Cardiac muscle cell (in vitro differentiated cells and primary cell): ENCODE measurements at places on chromosomes 12 and 14. TPM values are rescaled to one million over a fixed set of nuclear protein-coding genes. Genes with fewer than 3 reads are reported as not detected.

GRCh38 chr14:68683326-68683725 lies 109.5 kb downstream of the ZFP36L1 start:
- no peaks in the 10 kb centered on the region for H3K36me3 ChIP-seq
- peaks cover 34% of the 10 kb centered on the region for H3K4me1 ChIP-seq
- no peak overlapping the region for H3K4me3 ChIP-seq
- no peaks in the 10 kb centered on the region for H3K27me3 ChIP-seq
- no peak for DNase-seq

The TAS2R20 gene
- 0.49 and 3.6 TPM in 2 replicates for total RNA-seq

DNA sequence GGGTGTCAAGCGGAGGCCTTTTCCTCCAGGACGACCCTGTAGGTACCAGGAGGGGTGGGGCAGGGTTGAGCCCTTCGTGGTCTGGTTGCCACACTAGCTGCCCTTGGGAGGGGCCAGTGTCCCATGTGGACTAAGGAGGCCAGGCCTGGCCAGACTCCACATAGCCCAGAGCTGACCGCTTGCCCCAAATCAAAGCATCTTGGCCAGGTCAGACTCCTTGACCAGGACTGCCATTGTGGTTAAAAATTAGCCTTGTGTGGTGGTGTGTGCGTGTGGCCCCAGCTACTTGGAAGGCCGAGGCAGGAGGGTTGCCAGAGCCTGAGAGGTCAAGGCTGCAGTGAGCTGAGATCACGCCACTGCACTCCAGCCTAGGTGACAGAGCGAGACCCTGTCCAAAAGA lies 24.8 kb downstream of the ALDH2 start:
- peaks cover 34% of the 10 kb centered on the region for H3K36me3 ChIP-seq
- H3K4me3 ChIP-seq = no peak overlapping the region

DNA sequence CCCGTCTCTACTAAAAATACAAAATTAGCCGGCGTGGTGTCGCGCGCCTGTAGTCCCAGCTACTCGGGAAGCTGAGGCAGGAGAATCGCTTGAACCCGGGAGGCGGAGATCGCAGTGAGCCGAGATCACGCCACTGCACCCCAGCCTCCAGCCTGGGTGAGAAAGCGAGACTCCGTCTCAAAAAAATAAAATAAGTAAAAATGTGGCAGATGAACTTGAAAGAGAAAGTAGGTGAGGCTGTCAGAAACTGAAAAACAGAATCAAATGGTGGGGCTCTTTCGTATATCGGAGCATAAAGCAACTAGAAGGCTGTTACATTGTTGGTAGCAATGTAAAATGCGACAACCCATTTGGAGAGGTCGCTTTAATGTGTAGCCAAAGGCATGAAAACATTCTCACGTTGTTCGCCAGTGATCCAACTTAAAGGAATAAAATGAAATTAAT lies 767 bp upstream of the CCNT1 start:
- peak overlapping the region; percentile 45 for H3K4me3 ChIP-seq
- H3K27ac ChIP-seq = peak overlapping the region; percentile 80
- H3K36me3 ChIP-seq = peaks cover 16% of the 10 kb centered on the region
- H3K27me3 ChIP-seq = no peaks in the 10 kb centered on the region
- peaks cover 13% of the 10 kb centered on the region for H3K4me1 ChIP-seq

GRCh38 chr12:124190312-124191023 lies 104.4 kb upstream of the RFLNA start:
- no peak for DNase-seq
- H3K27me3 ChIP-seq = no peaks in the 10 kb centered on the region
- no peak overlapping the region for H3K4me3 ChIP-seq
- H3K27ac ChIP-seq = no peak overlapping the region
- no peaks in the 10 kb centered on the region for H3K36me3 ChIP-seq

DNA sequence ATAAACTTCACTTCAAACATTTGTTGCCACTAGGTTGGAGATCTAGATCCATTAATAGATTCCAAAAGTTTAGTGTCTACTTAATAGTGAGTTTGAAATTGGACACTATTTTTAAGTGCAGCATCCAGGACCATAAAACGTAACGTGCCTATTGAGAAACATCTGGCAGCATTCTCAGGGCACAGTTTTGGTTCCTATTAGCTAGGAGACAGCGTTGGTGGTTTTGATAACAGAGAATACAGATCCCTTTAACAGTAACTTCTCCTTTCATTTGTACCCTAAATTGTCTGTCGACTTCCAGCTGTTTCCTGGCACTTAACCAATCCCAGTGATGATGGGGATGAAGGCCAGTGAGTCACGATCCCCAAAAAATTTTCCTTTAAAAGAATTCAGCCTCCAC lies 25.8 kb downstream of the KCNK10 start:
- no peaks in the 10 kb centered on the region for H3K36me3 ChIP-seq
- no peaks in the 10 kb centered on the region for H3K4me1 ChIP-seq
- peaks cover 4% of the 10 kb centered on the region for H3K27me3 ChIP-seq
- DNase-seq = no peak
- H3K27ac ChIP-seq = no peak overlapping the region

The MGAT2 gene
- 45.3 and 48.5 TPM in 2 replicates for total RNA-seq

DNA sequence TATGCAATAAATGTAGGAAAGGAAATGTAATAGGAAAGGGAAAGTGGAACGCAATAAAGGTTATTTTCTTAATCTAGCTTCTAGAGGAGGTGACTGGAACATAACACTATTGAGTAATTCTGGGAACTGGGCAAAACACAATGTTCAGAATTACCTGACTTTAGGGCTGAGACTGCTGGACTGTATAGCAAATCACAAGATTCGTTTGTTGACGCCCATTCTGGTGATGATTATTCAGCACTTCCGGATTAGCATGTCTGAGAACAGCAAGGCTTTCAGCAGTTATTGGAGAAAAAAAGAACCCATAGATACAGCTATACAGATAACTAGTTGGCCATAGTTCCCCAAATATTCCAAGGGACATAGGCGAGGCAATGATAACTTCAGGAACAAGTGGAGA lies 2.3 kb upstream of the KLRD1 start:
- H3K27ac ChIP-seq = no peak overlapping the region
- H3K36me3 ChIP-seq = no peaks in the 10 kb centered on the region
- no peak overlapping the region for H3K4me3 ChIP-seq
- DNase-seq = no peak
- no peaks in the 10 kb centered on the region for H3K27me3 ChIP-seq

The KLHL33 gene
- total RNA-seq = 0.18 TPM in 1 of 2 replicates, not detected in the other

DNA sequence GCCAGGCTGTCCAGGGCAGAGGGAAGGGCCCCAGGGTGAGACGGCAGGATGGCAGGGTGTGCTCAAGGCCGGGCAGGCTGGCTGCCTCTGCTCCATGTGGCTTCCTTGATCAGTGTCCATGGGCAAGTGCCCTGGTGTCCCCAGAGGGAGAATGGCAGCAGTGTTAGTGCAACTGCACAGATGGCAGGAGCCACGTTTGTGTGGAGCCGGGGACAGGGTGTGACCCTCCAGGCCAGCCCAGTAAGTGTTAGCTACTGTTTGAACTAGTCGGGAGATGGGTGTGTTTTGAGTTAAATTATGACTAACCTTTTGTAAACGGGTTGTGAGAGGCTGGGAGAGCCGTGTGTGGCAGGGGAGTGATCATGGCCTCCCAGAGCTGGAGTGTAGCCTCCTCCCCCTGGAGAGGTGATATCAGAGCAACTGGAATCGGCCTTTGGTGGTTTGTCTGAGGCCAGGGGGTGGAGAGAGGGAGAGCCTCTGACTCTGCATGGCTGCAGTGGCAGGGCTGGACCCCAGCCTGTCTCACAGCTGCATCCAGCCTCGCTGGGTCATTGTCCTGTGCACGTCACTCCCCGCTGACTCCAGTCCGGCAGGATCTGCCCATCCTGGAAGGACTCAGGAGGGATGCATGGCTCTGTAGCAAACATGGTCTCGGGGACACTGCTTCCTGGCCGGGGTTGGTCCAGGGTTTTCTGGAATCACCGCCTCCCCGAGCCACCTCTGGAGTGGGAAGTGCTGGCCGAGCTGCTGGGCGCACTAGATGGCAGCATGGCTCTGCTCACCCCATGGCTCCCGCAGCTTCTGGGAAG lies 27.8 kb downstream of the AACS start:
- peak; percentile 41 for DNase-seq
- no peak overlapping the region for H3K4me3 ChIP-seq
- no peak overlapping the region for H3K27ac ChIP-seq
- H3K4me1 ChIP-seq = no peaks in the 10 kb centered on the region
- no peaks in the 10 kb centered on the region for H3K27me3 ChIP-seq
